Activated CD8-positive, alpha-beta memory T cell treated with anti-CD3 and anti-CD28 coated beads for 1 hour (primary cell): ENCODE measurements at places on chromosomes 4 and X.

- DNase-seq: no peak
These were observed 192.8 kb downstream of the SLC7A11 start for GRCh38 chr4:138049355-138049754.

DNA sequence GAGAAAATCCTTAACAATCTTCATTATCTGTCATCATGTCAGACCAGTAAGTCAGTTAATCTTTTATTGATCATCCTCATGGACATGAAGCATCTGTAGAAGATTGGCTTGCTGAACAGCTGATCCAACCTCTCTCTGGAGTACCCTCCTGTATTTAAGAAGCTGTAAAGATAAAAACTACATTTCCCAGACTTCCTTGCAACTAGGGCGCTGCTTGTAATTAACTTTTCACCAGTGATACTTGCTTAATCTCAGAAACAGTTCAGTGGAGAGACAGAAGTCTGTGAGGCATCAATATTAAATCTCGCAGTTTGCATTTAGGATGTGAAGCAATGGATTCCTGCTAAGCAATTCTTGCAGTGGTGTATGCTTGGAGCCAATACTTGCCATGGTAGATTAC, 36.0 kb upstream of the SMARCA5 start:
- no peak for DNase-seq

DNA sequence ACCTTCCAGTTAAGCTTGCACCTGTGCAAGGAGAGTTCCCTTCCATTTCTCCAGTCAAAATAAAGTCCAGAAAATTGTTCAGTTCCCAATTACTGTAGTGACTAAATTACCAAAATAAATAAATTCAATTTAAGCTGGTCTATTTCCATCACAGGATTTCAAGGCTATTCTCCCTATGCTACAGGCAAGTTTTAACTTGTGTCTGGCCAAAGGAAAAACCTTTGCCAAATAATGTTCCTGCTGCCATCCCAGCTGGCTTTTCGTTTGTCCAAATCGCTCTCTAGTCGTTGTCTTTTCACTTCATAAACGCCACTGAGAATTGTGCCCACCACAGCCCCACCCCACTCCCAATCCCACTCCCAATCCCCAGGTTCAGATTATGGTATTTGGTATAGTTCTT, 2.4 kb downstream of the KCTD8 start:
- no peak for DNase-seq

DNA sequence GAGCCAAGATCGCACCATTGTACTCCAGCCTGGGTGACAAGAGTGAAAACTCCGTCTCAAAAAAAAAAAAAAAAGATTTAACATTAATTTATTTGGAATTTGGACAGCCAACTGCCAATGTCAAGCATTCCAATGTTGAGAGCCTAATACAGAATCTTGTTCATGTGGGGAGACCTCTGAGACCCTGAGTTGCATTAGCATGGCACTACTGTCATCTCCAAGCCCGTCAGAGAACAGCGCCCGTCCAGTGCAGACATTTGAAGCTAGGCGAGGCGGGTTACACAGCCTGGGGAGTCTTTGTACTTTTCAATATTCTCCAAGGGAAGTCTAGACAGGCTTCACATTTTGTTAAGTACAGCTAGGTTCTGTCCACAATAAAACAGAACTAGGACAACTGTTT, 126.7 kb downstream of the CHRNA9 start:
- no peak for DNase-seq

DNA sequence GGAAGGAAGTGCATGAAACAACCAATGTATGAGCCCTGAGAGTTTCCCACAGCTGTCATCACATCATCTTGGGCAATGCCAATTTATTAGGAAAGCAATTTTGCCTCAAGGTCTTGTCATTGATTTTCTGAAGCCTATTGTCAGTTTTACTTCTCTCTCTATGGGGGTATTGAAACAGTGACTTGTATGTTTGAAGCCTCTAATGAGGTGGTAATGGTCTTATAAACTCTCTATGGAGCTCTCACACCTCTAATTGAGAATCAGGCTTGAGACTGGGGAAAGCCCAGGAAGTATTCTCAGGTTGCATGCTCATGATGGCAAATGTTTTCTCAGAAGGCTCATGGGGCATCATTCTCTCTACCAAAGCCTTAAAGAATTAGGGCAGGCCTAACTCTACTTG, 308.2 kb upstream of the EMCN start:
- no peak for DNase-seq

DNA sequence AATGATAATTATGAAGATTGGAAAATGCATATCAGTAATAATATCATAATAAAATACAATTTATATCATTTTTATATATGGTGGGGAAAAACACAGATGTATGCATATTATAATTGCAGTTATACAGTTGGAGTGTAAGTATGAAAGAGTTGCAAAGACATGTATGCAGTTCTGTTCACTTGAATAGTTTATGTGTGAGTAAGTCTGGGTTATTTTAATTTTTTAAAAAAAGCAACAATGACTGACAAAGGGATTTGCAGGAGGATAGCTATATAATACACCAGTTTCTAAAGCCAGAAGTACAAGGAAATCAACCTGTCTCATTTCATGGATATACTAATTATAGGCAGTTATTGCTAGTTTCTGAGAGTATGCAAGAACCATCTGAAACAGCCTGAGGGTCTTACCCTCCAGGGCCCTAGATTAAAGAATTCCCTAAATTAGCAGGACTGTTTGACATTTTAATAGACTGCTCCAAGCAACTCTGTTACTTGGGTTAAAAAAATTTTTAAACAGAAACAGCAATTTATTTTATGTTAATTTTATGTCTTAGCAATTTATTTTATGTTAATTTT, 40.2 kb downstream of the FAM114A1 start:
- DNase-seq: no peak

GRCh38 chr4:127574643-127575042, 58.1 kb upstream of the INTU start:
- no peak for DNase-seq

DNA sequence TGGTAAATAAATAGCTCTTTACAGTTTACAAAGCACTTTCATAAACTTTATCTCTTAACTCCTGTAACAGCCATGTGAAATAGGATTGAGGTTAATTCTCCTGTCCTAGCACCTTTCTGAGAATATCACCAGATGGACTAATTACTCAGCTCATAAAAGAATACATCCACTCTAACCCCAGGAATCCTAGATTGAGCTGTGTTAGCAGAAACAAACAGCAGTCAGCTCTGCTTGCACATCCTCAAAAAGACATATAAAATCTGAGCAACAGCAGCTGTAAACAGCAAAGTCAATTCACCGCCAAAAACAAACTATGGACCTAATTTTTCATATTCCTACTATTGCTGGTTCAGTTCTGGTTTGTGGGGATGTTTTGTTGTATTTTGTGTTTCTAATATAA, 182.8 kb downstream of the QDPR start:
- no peak for DNase-seq

- no peak for DNase-seq
These were observed 385.2 kb downstream of the BMPR1B start for GRCh38 chr4:95142932-95143331.

GRCh38 chr4:10694828-10695209, 10.3 kb upstream of the CLNK start:
- DNase-seq: no peak

- DNase-seq: no peak
These were observed 376.5 kb downstream of the CCSER1 start for GRCh38 chr4:90503677-90504076.

- no peak for DNase-seq
These were observed 200.2 kb downstream of the GUCY2F start for GRCh38 chrX:109281483-109282275.

DNA sequence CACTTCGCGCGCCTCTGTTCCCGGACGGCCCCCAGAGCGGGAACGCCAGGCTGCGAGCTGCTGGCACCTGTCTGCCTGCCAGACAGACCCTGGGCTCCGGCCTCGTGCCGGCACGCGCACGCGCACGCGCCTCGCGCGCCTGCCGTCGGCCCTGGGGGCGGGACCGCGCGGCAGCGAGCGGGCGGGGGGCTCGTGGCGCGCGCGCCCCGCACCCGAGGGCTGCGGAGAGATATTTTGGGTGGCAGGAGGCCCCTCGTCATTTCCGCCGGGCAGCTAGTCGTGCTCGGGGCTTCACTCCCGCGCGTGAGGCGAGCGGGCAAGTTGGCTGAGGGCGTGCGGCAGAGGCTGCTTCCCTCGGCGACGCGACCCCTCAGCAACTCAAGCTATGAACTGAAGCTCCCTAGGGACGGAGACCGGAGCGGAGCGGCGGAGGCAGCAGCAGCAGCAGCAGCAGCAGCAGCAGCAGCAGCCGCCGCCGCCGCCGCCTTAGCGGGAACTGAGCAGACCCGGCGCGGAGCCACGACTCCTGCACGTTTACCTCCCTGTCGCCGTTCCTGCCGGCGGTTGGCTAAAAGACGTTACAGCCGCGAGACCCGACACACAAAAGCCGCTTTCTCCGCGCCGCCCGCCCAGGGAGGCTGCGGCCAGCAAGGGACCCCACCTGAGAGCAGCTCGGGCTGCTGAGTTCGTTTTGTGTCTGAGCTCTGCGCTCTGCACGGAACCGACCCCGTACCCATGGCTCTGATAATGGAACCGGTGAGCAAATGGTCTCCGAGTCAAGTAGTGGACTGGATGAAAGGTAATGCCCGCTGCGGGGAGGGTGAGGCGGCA, at the start of gene CNKSR2:
CNKSR2 (plus strand) TSS at position 256 of the 831 bp plus-strand sequence; CDS start at position 736, 480 bp downstream.
- peak; percentile 51 for DNase-seq

DNA sequence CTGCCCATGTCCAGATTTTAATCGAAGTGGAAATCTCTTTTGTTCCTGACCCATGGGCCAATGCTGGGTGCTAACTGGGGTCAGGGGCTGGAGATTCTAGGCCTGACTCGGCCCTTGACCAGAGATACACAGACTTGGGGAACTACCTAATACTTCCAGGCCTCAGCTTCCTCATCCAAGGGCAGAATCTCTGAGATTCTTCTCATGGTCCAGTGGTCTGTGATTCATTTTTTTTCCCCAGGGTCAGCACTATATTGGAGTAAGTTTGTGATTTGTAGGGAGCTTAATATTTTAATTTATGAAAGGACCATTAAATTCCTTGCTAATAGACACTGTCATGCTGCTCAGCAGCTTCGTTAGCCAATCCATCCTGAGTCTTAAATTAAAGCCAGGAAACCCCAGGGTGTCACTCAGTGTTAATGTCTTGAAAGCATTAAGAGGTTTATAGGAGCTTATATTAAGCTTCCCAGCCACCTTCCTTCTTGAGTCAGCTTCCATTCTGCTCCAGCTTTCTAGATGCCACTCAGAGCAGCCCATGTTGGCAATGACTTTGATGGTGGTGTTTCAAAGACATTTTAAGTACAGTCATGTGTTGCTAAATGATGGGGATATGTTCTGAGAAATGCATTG, 27.0 kb upstream of the PROM1 start:
- no peak for DNase-seq

DNA sequence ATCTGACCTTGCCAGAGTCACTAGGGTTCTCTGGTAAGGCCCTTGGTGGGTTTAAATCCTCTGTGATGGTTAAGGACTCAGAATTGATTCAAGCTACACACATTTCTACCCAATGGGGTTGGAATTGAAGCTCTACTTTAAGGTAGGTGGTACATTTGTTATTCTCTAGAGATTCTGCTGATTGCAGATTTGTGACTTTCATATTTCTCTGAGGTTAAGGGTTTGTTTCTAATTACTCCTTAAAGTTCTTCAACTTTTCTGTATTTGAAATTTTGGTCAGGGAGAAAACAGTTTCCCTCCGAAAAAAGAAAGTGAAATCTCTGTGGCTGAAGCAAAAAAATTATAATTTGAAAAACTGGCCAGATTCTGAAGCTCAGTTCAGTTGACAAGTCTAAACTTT, 25.8 kb upstream of the USP46 start:
- DNase-seq: no peak

DNA sequence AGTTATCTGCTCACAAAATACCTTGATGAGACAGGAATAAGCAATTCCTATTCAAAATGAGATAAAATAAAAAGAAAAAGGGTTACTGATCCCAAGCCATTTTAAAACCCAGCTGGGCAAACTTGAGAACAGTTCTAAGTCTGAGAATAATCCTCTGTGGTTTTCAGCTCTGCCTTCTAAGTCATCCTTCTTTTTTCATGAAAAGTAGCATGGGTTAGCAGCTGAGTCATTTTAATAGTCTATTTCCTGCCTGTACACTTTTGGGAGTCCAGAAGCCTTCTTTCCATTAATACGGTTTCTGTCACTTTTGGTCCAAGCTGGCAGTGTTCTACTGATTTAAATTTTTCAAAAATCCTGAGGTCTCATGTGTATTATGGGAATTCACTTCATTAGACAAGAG, 374.3 kb downstream of the IQCM start:
- no peak for DNase-seq

GRCh38 chr4:96708766-96709165, 868.9 kb downstream of the PDHA2 start:
- no peak for DNase-seq

DNA sequence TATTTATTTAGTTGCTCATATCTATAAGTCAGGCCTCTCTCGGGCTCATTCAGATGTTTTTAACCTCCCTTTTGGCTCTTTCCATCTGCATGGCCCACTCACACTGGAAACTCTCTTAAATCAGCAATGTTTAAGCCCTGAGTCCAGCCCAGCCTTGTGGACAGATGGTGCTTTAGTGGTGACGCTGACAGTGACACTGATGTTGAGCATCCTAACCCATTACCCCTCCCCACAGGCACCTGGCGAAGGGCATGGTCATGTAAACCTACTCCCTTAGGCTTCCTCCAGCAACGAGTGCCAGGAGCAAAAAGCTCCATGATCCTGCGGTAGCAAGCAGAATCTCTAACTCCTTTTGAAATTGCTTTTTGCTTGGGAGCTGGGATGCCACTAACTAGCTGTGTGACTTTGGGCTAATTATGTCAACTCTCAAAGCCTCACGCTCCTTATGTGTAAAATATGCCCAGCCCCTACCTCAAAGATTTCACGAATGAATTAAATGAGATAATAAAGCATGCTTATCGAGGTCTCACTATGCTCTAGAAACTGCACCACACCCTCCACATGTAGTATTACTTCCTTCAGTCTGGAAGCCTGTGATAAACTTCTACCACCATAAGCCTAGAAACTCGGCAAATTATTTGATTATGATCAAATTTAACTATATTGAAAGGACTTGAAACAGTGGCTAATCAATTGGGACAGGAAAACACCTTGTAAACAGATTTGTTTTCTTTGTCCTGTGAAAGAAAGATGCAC, 569.4 kb downstream of the BCOR start:
- DNase-seq: no peak

DNA sequence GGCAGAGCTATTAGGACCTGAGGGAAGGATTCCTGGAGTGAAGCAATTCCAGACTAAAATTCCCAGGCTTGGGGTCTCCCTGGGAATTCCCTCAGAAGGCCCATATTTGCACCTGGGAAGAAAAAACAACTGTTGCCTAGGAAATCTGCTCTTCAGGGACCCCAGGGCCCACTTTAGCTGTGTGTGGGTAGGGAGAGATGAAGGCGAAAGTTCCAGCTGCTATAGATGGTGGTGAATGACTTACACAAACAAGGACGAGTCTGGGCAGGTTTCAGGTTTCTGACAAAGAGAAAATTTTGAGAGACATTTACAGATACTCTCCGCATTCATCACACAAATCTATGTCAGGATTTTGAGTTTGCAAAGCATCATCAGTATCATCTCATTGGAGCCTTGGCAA, 126.1 kb downstream of the GPC3 start:
- no peak for DNase-seq

- DNase-seq: no peak
These were observed 16.2 kb upstream of the DAPP1 start for GRCh38 chr4:99800332-99801004.

- DNase-seq: no peak
These were observed 181.2 kb downstream of the ARHGAP10 start for GRCh38 chr4:147913137-147913536.
